ENCODE measurements at places on chromosomes 16 and 17.

GRCh38 chr16:11737713-11738112, 4.9 kb downstream of the TXNDC11 start:
- DNase-seq, result no peak

- DNase-seq, result no peak
Measured at GRCh38 chr17:42313773-42314566, 25.7 kb downstream of the STAT5A start.

DNA sequence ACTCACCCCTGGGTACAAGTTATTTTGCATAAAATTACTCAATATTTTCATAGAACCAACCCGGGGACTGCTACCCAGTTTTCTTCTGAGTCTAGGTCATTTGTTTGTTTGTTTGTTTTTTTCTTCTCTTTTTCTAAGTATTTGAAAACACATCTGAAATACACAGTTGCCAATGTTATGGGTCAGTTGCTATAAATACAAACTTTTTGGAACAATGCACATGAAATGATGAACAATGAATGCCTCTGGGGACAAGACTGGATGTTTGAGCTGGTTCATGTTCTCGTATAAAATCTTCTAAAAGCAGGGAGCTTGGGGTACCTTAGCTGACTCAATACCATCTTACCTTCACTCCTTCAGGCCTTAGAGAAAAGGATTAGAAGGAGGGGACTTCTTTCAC, 30.5 kb downstream of the TMEM238L start:
- no peak for DNase-seq

DNA sequence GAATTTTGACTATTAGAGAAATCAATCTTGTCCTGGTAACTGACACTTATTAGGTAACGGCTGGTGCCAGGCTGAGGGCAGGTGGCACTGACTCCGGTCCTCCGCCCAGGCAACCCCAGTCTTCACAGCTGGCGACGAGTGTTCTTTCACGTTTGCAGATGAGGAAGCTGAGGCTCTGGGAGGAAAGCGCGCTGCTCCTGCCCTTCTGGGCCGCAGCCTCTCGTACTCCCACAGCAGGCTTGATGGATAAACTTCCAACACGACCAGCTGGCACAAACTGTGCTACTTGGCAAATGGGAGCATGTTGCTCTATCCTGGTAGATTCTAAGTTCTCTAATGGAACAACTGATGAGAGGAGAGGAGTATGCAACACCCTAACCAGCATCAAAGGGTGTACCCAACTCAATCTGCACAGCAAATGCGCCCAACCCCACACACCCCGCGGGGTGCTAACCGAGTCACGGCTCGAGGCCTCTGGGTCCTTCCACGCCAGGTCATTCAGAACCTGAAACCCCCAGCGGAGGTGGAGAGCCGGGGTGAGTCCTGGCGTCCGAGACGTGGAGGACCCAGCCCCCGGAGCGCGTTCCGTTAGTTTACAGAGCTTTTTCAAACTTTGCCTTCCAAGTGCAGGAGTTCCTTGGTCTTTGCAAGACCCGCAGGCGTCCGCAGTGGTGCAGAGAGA, 477 bp upstream of the SLC47A1 start:
- DNase-seq, result no peak

- peak; percentile 14 for DNase-seq
Measured at GRCh38 chr17:6843241-6843880, 11.8 kb upstream of the TEKT1 start.

- no peak for DNase-seq
Measured at GRCh38 chr17:73956595-73957465, 246.6 kb upstream of the RPL38 start.

DNA sequence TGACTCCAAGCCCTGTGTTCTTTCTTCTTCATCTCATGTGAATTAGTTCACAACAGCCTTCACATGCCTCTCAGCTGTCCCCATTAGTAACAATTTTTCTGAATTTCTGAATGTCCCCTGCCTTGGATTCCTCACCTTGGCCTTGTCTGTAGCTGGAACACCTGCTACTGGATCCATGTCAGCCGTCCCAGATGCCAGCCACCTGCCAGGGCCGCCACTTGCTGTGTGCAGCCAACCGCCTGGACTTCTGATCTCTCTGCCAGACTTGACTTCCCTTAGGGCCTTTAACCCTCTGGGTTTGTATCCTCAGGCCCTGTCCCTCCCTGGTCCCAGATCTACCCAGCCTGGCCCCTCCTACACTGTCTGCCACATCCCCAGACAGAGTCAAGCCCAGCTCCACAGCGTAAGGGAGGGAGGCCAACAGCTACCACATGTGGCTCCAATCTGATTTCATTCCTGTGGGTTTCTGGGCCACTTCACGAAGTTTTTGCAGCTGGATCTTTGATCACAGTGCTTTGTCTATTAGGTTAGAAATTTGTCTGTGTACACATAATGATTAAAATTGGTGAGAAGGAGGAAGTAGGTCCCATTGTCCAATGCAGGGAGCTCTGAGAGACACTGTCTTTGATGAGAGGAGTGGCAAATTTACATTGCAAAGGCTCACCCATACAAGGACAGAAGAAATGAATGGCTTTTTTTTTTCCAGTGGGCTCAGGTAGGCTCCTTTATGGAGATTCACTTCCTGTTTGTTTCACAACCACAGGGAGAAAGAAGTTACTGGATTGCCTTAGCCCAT, 15.3 kb downstream of the MPP2 start:
- no peak for DNase-seq

DNA sequence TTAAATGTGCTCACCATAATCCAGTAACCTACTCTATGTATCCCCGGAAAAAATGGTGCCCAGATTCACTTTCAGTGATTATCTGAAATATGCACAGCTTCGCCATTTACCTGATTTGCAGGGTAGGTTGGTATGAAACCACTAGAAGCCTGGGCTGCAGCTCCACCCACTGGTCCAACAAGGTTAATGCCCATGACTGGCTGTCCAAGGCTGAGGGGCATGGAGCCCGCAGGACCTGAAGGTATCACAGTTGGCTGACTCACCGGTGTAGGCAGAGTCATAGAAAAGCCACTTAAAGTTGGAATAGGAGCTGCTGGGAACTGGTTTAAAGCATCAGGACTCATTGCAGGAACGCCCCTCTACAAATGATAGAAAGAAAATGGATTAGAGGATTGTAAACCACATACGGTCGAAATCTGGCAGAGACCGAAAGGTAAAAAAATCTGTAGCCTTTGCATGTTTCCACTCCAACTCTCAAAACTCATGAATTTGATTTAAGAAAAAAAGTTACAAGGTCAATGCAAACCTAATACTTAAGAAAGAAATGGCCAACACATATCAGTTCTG, 38.6 kb downstream of the SYNRG start:
- peak; percentile 54 for DNase-seq

DNA sequence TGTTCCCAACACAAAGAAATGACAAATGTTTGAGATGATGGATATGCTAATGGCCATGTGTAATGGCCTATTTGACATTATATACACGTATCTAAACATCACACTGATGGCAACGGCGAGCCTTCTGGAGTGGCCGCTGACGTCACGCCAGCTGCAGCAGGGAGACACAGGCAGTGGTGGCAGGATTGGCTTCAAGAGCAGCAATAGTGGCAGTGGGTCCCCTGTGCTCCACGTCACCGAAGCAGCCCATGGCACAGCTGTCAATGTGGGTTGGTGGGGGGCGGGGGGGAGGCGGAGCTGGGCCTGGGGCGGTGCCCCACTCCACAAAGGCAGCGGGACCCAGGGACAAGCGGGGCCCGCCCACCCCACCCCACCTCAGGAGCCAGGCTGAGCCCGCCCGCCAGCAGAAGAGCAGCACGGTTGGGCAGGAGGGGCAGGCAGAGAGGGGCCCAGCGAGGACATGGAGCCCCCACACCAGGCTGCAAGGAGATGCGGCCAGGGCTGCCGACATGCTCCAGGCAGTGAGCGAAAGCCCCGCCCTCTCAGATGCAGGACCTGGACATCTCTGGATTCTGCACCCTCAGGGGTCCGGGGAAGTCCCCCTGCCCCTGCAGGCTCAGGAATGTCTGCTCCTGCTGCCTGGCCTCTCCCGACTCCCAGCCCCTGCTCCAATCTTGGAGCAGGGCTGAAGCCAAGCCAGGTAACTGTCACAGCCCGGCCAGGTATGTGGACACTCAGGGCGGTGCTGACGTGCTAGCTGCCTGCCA, 64.6 kb downstream of the USP32 start:
- no peak for DNase-seq

DNA sequence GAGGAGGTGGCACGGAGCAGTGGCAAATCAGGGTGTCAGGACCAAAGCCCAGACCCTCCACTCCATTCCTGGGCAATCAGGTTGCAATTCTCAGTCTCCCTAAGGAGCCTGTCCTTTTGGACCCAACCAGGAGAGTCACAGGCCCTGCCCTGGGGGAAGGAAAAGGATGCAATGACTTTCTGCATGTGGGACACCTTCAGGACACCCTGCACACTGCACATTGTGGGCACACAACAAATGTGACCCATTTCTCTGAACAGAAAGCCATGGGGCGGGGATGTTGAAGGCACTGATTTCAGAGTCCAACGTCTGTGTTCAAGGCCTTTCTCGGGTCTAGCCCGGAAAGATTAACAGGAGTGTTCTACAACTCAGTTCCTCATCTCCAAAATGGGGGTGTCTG, 286.2 kb upstream of the FOXF1 start:
- DNase-seq, result no peak

- no peak for DNase-seq
Measured at GRCh38 chr17:79871131-79871530, 31.9 kb upstream of the CBX4 start.

- no peak for DNase-seq
Measured at GRCh38 chr17:19363460-19364035, 1.0 kb upstream of the B9D1 start.

DNA sequence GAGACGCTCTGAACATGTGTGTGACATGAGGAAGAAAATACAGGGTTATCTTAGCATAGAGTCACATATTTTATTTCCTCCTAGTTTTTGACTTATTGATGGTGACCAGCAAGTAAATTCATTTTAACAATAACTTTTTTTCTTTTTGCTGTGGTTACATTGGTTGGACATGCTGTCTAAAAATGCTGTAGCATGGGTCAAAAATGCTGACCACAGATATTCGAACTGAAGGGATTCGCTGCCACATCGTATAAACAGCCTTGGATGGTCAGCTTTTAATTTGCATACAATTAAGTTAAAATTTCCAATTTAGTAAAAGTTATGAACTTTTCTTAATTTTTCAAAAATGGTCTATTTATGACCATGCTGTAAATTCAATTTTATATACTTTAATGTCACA, 30.5 kb downstream of the RPGRIP1L start:
- no peak for DNase-seq

DNA sequence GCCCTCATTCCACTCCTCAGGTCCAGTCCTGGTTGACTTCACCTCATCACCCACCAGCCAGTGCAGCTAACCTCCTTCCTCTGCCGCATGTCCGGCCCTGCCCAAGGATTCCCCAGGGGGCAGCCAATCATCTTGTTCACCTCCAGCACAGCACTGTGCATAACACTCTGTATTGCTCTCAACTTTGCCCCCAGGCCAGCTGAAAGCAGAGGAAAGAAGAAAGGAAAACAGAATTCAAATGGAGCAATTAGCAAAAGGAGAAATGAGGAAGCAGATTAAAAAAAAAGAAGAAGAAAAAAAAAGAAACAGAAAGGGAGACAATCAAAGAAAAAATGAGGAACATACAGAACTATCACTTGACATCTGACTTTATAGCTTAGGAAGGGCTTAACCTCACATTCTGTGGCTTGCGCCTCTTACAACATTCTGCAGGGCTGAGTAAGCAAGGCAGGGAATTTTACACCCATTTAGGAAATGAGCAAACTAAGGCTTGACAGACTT, 26.1 kb downstream of the GAS7 start:
- DNase-seq, result no peak

DNA sequence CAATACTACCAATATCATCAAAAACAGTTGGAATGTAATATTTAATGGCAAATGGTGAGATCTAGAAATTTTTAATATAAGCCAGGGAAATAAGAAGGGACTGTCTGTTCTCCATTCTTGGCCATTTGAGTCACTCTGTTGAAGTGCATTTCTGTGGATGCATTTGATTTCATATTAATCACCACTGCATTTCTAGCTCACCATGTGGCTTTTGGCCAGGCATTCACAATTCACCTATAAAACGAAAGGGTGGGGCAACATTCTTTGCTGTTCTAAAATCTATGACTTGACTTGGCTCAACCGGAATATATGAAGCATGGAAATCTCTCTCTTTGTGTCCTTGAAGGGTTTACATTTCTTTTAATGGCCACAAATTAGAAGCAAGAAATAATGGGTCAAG, 483.0 kb downstream of the SLC39A11 start:
- no peak for DNase-seq

DNA sequence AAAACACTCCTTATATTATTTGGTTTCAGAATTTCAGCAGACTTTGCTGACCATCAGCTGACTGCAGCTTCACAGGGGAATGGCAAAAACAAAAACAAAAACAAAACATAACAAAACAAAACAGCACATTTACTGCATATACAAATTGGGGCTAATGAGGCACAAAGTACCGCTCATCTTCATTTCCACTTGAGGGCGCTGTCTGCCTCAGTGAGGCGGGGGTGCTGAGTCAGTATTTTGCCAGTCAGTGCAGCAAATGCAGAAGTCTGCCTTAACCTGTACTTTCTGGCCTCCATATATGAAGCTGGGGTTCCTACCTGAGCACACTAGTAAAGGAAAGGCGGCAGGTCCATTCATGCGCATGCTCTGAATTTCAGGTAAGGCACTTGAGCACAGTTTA, 13.5 kb upstream of the DYNLRB2 start:
- no peak for DNase-seq

DNA sequence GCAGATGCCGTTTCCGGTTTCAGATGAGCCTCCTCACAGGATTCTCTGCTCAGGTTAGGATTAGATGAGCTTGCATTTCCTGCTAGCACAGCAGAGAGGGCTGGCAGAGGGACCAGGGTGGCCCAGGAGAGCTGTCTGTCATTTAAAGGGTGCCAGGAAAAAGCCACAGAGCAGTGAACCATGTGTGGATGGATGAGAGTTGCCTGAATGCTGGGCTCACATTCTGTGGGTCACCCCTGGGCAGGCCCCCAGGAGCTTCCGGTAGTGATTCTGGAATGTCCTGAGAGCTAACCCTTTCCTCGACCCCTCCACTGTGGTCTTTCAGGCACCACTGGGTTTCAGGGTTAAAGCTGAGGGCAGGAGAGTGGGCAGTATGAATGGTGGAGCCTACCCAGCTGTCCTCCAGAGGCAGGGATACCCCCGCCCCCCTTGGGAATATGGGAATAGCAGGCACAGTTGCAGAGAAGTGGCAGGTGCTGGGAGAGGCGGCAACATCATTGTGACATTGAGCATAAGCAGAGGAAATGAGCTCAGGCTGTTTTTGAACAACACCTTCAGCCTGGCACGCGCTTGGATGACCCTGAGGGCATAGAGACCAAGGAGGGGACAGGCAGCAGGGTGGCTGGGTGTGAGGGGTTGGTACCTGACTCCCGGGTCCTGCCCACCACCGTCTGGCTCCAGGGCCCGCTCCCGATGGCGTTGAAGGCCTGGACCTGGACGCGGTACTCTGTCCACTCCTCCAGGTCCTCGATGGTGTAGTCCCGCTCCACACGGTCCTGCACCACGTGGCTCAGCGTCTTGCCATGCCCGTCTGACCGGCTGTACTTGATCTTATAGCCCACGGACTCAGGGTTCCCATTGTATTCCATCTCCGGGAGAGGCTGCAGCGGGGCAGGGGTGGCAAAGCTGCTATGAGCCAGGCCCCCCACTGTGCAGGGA, 83.0 kb upstream of the CDC42EP4 start:
- no peak for DNase-seq

- peak; percentile 17 for DNase-seq
Measured at GRCh38 chr17:74605361-74605760, 13.3 kb upstream of the CD300LD start.

GRCh38 chr16:12468552-12468951, 335.1 kb downstream of the CPPED1 start:
- no peak for DNase-seq

All from SW 1271 (cell line).